ENCODE measurements at places on chromosomes 3 and 15.

- DNase-seq: peak; percentile 94
These were observed at the start of gene ATOSA for GRCh38 chr15:52679232-52680040. ATOSA (minus strand) TSS chr15:52679388; CDS start chr15:52678021, 1,367 bp downstream.

GRCh38 chr3:197392961-197393360 is 94.5 kb upstream of the DLG1 start:
- DNase-seq: peak; percentile 84

DNA sequence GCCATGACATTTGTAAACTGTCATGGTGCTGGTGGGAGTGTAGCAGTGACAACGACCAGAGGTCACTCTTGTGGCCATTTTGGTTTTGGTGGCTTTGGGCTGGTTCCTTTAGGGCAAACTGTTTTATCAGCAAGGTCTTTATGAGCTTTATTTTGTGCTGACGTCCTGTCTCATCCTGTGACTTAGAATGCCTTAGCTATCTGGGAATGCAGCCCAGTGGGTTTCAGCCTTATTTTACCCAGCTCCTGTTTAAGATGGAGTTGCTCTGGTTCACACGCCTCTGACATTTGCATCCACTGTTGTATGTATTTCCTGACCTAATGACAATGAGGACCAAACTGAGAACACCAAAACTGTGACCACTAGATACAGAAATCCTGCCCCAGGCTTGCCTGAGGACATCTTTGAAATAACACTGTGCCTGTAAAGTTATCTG is 37.6 kb downstream of the RAB8B start:
- DNase-seq: no peak

DNA sequence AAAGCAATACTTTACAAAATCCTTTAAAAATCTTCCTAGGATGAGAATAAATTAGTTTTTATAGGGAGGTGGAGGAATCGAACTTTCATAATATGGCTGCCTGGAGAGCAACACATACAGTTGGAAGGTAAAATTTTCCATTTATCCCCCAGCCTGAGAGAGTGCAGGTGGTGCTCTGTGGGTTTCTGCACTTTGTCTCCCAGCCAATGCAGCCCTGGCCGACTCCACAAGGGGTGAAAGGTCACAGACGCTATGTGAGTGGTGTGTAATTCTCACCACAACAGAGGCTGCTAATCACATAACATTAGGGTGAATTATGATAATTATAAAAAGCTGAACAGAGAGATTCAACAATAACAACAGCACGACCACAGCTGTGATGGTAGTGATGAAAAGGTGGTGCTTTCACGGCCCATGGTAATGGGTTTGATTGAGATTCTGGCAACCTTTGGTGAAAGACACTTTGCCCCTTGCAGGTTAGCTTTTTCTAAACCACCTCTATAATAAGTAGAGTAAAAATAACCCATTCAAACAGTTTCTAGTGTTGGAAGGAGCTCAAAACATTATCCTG is 30.1 kb upstream of the NANOGP8 start:
- no peak for DNase-seq

DNA sequence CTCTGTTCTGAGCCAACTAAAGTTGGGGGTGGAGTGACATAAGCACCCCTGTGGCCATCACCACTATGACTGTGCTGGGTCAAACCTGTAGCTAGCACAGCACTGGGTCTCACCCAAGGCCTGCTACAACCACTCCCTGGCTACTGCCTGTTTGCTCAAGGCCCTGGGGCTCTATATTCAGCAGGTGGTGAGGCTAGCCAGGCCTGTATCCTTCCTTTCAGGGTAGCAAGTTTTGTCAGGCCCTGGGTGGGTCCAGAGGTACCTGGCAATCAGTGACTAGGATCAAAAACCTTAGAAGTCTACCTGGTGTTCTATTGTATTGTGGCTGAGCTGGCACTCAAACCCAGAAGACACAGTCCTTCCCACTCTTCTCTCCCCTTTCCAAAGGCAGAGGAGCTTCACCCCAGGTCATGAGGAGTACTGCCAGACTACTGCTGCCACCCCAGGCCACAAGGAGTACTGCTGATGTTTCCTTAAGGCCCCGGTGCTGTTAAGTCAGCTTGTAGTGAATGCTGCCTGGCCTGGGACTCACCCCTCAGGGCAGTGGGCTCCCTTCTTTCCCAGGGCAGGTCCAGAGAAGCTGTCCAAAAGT is 170.8 kb downstream of the IGSF11 start:
- DNase-seq: no peak

DNA sequence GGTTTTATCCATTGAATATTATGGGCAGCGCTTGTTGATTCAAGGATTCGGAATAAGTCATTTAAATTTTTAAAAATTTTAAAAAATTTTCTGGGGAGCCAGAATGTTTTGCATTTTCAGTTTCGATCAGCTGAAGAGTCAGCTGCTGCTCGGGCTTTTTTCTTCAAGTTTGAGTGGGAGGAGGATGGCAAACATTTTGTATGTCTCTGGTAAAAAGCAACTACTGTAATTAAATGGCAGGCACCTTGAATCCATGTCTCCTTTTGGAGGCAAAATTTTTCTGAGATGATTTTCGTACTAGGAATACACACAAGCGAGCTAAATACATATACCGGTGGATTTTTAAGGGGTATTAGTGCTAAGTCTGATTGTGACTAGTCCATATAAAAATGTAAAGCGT is 612 bp downstream of the C3orf38 start:
- DNase-seq: peak; percentile 39

- peak; percentile 71 for DNase-seq
These were observed 2.0 kb downstream of the FSTL1 start for GRCh38 chr3:120448756-120449155.

GRCh38 chr3:84077479-84077878 is 881.3 kb upstream of the CADM2 start:
- DNase-seq: no peak

- peak; percentile 41 for DNase-seq
These were observed 1.5 kb downstream of the MSL2 start for GRCh38 chr3:136194409-136195257.

GRCh38 chr3:144031938-144032337 is 60.3 kb downstream of the DIPK2A start:
- DNase-seq: no peak

- no peak for DNase-seq
These were observed 293.9 kb downstream of the TUSC7 start for GRCh38 chr3:117003501-117003900.

- DNase-seq: no peak
These were observed 67.0 kb downstream of the RAB11A start for GRCh38 chr15:65936282-65936681.

DNA sequence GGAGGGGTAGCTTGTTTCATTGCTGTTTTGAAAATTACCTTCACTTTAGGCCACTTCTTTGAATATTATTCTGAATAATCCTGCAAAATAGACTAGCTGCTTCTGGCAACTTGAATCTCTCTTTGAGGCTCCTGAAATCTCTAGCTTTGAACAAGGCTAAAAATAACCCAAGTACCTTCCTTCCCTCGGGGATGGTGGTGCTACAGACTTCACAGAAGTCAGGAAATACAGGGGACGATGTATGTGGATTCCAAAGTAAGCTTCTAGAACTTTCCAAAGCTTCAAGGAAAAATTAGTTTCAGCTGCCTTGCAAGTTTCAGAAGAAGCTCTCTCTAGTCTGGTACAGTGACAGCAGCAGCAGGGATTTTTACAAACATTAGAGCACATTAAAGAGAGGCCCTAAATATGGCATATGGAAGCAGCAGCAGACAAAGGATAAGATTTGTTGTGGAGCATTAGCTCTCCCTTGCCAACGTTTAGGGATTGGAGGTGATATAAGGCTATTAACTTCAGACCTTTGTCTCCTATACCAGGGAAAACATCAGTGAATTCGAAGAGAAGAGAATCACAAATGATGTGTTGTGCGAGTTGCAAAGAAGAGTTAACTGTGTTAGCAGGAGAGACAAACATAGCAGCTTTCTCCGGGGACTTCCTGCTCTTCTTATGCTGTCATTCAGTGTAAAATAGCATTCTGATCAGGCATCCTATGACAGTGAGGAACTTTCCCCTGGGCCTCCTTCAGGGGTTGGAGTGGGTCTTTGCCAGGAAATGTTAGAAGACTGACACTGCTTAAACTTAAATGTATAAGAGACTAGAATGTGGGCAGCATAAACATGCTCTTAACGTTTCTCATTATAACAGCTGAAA is 783.0 kb upstream of the ARPP21 start:
- DNase-seq: no peak

DNA sequence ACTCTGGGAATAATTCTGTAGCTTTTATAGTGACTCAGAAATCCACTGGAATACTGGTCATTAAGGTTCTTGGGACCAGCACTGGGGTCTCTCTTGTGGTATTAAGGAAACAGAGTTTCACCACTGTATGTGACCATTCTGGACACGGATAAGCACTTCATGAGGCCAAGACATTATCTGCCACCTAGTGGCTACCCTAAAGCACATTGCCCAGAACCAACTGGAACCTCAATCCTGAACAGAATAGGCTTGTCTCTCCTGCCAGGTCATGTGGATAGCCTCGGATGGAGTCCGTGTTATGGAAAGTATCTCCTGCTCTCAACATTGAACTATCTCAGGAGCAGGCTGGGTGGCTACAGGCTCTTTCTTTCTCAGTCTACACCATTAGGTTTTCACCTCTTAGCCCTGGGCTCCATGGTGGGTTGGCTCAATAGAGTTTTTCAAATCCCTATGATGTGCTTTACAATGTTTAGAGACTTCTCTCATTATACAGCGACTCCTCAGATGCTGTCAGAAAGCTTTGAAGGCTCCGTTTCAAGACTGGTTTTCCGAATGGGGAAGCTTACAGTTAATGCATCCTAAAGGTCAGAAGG is 167.6 kb upstream of the ST8SIA2 start:
- no peak for DNase-seq

GRCh38 chr15:25242957-25243799 is 195.6 kb downstream of the UBE3A start:
- DNase-seq: no peak

- no peak for DNase-seq
These were observed 24.0 kb upstream of the SLC24A5 start for GRCh38 chr15:48096813-48097212.

GRCh38 chr3:3666664-3667063 is 132.6 kb upstream of the LRRN1 start:
- no peak for DNase-seq

- no peak for DNase-seq
These were observed 24.1 kb downstream of the ALS2CL start for GRCh38 chr3:46669191-46669999.

DNA sequence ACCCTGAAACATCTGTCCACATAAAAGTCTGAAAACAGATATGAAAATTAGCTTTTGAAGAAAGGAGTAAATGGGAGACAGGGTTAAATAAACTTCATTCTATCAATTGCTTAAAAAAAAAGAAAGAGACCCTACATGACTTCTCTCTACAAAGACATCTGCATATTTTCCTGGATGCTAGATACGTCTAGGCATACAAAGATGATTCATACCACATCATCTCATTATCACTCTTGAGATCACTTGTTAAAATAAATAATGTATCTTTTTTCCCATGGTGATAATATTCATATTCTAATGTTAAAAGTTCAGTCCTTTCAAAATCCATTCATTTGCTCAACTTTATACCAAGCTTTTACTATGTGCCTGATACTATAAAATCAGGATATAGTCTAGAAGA is 295.8 kb downstream of the MAGI1 start:
- no peak for DNase-seq

- DNase-seq: peak; percentile 75
These were observed 19.5 kb downstream of the PPCDC start for GRCh38 chr15:75042730-75043508.

- DNase-seq: no peak
These were observed 294.6 kb upstream of the TGFBR2 start for GRCh38 chr3:30311781-30312180.

DNA sequence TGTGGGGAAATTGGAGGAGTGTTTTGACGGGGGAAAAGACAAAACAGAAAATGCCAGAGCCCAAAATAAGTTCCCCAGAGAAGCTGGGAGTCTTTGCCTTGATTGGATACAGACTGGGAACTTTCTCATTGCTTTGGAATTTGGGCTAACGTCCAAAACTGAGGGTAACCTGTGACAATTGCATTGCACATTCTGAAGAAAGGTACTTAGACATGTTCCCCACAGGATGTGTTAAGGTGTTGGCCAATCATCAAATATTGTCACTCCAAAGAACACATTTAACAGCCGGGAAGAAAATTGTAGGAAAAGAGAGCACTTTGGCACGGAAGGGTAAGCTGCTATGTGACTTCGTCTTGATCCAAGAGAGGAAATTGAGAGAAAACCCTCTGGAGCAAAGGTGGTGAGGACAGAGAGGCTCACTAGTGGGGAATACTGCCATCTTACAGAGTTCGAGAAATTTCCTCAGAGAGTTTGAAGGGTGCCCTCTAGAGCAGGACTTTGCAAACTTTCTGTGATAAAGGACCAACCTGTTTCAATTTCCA is 619.5 kb upstream of the TBL1XR1 start:
- peak; percentile 91 for DNase-seq

DNA sequence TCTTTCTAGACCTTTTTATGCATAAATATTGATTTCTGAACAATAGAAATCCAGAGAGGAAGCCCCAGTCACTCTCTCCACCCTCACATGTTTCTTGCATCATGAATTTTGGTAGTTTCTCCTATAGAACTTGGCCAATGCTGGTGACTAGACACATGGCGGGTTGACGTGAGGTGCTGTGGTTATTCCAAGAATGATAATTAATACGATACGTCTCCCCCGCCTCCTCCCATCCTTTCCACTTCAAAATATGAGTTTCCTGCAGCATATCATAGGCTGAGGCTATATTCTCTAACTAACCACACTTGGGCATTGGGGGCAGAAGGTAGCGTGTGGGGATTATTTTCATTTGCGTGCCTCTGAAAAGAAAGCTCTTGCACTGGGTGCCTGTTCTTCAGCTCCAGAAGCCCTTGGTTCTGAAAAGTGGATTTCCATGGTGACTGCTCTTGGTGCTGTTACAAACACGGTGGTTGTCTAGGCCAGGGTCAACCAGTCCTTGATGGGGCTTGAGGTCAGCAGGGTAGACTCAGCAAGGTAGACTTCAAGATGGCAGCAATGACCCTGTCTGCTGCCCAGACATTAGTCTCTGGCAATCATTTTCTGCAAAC is 5.3 kb downstream of the TNFSF10 start:
- no peak for DNase-seq

DNA sequence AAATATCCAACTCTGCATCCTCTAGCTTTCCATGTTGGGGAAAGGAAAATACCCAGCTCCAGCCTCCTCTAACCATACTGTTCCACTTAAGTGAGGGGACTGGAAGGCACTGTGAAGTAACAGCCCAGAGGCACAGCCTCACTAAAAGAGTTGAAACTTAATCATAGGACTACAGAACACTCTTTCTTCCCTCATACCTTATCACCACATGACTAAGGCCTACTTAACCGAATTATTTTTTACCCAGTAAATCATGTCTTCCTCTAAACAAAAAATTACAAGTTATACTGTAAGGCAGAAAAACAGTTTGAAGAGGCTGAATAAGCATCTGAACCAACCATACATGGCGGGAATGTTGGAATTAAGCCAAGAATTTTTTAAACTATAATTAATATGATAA is 207.4 kb upstream of the MME start:
- DNase-seq: no peak

DNA sequence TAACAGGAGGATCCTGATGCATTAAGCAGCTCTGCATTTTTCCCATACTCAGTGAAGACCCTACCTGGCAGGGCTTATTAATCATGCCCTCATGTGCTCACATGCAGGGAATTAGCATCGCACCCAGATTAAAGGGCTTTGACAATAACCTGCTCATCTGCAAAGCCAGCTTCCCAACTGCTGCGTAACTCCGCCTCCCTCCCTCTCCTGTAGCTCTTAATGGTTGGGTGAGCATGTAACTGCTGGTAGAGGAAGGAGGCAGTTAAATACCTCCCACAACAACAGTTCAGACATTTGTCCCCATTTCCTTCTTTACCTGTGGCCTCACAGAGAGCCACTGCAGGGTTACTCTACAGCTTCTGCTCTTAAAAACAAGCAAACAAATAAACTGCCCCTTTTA is 203.6 kb upstream of the WNT5A start:
- DNase-seq: no peak
